Esophagus squamous epithelium (tissue), 5 donors: ENCODE measurements at places on chromosomes 5 and 9.

GRCh38 chr5:91114658-91115057 is 268.5 kb downstream of the ARRDC3 start:
- no peak for DNase-seq

GRCh38 chr9:136201174-136201573 is 3.8 kb downstream of the LHX3 start:
- DNase-seq, result no peak

DNA sequence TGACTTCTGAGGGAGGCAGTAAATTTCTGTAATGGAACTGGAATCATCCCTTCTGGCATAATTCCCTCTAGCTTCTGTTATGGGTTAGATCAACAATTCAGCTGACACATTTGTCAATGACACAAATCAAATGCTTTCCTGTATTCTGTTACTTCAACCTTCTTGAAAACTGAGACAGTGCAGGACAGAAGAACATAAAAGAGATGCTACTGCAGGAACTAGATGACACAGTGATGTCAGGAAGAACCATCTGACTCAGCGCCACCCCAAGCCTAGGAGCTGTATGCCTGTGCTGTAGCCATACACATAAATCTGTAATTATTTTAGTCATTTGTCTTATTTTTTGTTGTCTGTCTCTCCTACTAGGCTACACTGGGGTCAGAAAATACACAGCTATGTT is 18.2 kb upstream of the CEP120 start:
- no peak for DNase-seq

DNA sequence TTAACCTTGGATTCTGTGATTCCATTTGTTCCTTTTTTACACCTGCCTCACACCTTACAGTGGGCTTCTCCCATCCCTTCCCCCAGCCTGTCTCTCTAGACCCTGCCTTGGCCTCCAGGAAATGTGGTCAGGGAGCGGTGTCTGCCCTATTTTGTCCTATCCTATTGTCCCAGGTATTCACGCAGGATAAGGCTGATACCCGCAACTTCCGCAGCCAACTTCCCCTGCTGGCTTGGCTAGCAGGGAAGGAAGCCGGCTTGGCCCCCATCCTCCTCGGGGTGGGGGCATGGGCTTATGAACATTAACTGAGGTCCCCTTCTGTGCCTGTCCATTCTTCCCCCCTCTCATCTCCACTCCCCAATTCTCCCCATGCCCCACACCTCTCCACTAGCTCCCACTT is 3.5 kb downstream of the CSF1R start:
- no peak for DNase-seq

DNA sequence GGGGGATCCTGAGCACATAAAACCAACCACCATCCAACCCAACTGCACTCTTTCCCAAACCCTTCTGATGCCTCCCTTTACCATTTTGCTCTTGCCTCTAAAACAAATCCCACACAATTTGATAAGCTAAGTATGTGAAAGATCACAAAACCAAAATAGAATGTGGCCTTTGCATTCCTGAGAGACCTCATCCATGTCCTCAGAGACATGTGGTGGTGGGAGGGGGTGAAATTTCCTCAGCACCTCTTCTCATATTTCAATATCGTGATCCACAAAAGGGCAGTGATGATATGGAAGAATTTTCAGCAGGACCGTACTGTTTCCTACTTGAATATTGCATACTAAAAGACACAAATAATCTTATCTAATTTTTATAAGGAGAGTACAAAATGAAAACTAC is 423.3 kb downstream of the TLE1 start:
- no peak for DNase-seq
